ENCODE measurements at places on chromosomes 6 and 20.
A peak's percentile ranks its signal among the peaks of the same experiment; 100 is the strongest.

DNA sequence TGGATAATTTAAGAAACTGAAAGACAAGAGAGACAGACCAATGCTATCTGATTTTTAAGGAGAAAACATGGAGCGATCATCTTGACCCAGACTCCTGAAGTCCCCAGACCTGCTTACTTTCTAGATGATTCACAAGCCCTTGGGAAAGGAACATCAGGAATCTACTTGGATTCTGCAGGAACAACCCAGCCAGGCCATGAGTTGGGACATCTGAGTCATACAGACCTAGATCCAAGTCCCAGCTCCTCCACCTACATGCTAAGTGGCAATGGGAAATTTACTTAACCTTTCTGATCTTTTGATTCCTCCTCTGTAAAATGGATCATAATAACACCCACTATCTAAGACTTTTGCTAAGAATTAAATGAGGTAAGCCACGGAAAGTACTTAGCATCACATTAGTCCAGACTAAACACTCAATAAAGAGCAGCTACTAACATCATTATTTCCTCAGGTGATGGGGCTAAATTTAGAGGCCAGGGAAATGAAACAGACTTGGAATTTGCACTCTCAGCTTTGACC lies 61.0 kb upstream of the MAFB start:
- no peak for DNase-seq

- peak; percentile 71 for DNase-seq
These were observed 21.6 kb downstream of the MOCS3 start for GRCh38 chr20:50980071-50980681.

DNA sequence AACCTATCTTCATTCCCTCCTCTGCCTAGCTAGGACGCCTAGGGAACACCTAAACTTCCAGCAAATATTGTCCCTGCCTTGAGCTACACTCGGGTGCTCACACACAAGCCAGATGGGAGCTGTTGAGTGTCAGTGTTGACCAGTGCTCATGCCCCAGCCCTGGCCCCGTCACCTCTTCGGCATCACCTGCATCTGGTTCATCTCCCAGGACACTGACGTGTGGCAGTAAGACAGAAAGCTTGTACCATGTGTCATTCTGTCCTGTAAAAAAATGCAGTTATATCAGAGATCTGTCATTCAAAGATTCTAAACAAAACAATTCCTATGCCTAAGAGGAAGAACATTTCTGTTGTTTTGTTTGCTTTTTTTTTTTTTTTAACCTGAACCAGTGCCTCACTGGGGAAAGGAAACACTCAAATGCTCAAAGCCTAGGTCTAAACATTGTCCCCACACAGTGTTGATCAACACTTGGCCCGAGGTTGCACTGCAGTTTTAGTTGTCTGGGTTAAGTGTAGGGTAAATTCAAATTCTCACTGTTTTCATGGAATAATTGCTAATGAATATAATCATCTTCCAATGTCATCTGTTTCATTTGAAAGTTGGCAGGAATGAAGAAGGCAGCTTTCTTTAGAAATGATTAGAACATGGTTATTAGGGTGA lies 102.7 kb upstream of the SASH1 start:
- no peak for DNase-seq

DNA sequence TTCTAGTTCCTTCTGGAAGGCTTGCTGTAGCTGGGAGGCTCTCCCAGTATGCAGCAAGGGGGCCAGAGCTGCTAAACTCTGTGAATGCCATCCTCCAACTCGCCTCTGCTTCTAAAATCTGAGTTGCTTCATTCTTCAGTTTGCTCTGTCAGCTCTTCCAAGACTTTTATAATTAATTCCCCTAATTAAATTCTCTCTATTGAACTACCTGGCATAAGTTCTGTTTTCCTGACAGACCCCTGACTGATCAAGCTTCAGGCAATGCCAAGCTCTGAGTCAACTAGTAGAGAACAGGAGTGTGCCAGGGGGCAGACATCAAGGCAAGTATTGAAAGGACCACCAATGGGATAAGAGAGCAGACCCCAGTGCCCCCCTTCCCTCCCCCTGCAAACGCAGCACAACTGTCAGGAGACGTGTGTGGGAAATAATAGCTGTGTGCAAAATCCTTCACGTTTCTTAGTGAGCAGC lies 109.3 kb upstream of the TAB2 start:
- no peak for DNase-seq

DNA sequence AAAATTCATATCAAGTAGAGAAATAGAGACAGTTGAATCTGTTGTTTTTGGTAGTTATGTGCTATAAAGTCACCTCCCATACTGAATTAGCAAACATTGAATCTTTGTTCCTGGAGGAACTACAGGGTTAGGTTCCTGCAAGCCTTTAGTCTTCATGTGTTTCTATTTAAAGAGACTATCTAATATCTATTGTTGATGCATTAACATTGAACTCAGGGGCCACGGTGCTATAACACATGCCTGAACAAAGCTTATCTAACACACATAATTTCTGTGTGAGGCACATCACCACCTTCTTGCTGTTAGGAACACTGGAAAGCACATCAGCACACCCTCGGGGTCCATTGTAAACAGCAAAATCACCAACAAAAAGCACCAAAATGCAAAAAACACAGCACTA lies 21.2 kb downstream of the ARFGEF2 start:
- no peak for DNase-seq

- DNase-seq: no peak
These were observed 3.4 kb downstream of the HLA-F start for GRCh38 chr6:29726571-29727194.

GRCh38 chr6:15325540-15325955 lies 79.7 kb downstream of the JARID2 start:
- DNase-seq: no peak
